ENCODE measurements at places on chromosomes 4 and X.

GRCh38 chrX:113269203-113269602 lies 428.6 kb upstream of the AMOT start:
- no peak for DNase-seq

GRCh38 chr4:125389713-125390112 lies 75.0 kb downstream of the FAT4 start:
- DNase-seq = no peak

DNA sequence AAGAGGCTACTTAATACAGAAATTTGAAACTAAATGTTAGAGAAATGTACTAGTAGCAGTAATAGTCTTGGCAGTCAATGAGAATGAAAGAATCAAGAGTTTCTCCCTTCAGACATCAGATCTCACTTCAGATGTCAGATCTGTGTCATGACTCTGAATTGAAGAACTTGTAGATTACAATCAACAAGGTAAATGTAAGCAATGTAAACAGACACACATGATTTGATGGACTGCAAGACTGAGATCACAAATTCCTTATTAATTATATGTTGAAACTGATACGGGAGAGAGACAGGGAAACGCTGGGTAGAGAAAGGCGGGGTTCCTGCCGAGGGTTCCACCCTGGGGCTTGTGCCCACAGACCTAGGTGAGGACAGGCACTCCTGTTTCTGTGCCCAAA lies 65.5 kb upstream of the HHIP start:
- no peak for DNase-seq

DNA sequence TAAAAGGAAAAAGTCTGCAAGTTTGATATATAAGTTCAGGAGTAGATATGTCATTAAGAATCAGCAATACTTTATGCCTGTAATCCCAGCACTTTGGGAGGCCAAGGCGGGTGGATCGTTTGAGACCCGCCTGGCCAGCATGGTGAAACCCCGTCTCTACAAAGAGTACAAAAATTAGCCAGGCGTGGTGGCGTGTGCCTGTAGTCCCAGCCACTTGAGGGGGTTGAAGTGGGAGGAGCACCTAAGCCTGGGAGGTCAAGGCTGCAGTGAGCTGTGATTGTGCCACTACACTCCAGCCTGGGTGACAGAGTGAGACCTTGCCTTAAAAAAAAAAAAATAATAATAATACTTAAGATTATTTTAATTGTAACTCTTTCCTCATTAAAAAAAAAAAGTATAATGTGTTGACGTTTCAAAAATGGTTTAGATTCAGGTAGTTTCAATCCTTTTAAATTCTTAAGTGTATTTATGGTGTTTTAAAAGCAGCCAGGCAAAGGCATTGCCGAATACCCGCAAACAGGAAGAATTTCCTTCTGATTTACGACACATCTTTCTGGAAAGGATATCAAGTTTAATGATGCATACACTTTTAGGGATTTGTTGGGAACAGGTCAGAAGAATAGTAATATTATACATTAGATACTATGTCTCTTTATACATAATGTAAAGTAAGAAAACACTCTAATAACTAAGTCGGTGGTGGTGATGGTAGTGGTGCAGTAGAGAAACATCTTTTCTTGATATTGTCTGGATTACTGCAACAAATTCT lies 80.9 kb downstream of the KDM6A start:
- no peak for DNase-seq

DNA sequence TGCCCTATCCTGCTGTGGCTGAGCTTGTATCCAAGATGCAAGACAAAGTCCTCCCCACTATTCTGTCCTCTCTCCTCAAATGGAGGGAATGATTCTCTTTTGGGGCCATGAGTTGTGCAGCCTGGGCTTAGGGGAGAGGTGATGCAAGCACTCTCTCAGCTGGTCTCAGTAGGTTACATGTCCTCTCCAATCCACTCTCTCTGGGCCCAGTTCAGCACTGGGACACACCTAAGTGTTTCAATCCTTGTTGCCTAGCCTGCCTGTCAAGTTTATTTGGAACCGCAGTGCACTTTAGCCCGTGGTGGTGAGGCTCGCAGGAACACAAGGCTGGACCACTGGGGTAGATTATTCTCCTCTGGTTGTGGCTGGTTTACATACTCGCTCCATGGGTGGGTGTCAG lies 23.8 kb upstream of the TMPRSS11D start:
- no peak for DNase-seq

GRCh38 chr4:186201535-186202230 lies 10.3 kb downstream of the CYP4V2 start:
- DNase-seq = peak; percentile 66

DNA sequence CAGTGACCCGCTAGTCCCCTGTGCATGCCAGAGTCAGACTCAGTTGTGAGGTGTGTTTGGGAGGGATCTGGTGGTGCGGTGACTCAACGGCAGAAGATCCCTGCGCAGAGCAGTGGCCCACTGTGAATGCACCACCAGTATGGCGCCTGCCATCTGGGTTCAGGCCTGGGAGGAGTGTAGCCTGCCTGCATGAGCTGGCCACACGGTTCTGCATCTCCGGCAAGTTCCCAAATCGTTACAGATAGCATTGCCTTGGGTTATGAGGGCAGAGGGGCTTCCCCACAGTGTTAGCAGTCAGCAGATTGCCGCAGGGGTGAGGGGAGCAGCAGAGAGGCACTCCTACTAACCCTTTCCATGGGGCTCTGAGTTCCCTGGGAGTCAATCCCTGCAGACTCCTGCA lies 629.6 kb downstream of the TLL1 start:
- no peak for DNase-seq

- no peak for DNase-seq
Observed at GRCh38 chr4:60500810-60501209, 699.3 kb upstream of the ADGRL3 start.

DNA sequence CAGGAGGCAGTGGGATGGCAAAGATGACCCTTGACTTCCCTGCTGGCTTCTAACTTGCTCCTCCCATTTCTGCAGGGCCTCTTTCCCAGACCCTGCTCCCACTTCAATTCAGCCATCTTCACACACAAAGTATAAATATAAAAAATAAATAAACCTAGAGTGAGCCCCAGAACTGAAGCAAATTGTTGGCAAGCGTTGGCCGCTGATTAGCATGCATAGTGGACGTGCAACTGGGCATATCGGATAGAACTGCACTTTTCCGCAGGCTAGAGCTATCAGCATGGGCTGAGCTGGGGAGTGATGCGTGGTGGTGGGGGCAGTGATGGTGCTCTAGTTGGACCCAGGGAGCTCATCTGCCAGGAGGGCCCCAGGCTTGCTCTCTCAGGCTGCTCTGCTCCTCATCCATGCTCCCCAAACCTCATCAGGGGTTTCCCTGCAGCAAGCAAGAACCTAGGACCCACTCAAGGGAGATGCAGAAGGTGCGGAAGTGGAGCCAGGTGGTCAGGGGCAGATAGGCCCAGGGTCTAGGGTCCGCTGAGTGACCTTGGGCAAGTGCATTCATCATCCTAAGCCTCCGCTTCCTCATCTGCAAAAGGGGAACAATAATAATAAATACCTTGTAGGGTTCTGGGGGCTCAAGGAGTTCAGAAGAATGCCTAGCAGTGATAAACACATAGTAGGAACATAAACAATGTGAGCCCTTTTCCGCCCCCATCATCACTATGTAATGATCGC lies 146.8 kb upstream of the PJA1 start:
- peak; percentile 15 for DNase-seq

GRCh38 chr4:110614173-110614963 lies 8.5 kb downstream of the PITX2 start:
- DNase-seq = no peak

DNA sequence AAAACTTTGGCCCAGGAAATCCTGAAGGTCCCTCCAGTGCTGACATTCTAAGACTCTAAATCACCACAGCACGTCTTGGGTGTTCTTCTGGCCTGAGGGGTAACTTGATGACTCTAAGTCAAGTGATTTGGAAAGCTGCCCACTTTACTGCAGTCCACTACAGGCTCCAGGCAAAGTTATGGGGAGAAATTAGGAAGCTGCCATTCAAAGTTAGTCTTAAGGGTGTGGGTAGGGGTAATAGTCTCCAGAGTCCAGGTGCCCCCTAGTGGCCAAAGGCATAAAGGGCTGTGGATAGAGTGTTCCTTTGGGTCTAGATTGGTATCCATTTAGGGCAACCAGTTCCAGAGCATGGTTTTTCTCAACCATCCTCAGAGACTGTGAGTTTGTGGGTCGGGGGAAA lies 38.7 kb upstream of the SLC16A2 start:
- peak; percentile 75 for DNase-seq

DNA sequence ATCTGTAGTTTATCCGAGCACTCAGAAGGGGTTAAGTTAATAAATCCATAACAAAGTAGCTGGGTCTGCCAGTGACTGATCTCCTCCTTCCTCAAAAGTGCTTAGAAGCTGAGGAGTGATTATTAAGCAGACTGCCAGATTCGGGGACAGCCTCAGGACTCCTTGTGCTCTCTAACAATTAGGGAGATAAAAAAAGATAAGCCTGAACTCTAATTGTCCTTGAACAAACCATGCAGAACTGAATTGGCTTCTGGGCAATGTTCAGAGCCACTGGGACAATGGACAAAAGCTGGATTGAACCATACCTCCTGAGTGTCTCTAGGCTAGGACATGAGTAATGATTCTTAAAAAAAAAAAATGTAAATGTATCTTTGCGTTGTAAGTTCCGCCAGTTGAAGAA lies 22.7 kb upstream of the GRPR start:
- DNase-seq = no peak

DNA sequence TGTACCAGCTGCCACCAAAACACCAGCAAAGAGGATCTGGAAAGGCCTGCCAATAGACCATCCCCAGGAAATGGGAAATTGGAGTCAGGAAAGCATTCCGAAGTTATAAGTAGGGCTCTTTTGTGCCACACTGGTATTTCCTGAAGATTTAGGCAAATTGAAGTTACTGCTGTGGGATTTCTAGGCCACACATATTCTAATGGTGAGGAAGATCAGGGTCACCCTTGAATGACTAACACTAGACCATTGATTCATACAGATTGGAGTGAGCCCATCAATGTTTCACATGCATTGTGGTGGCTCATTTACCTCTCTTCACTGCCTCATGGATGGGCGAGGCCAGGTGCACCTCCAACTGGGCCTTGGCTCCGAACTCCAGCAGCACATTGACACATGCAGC lies 22.6 kb downstream of the ASB11 start:
- no peak for DNase-seq

DNA sequence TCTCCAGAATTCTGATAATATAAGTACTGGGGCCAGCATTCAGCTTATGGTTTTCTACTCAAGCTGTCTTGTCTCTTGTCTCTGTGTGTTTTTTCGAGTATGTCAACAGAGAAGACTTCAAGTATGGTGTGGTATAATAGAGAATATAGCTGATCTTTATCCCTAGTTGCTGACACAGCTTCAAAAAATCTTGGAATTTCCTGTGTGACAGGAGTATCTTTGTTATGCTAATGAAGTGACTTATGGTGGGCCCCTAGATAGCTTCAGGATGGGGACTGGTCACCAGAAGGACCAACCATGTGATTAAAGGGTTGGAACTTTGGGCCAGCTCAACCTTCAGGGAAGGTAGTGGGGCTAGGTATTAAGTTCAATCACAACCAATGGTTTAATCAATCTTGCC lies 2.9 kb downstream of the GPRASP3 start:
- no peak for DNase-seq

DNA sequence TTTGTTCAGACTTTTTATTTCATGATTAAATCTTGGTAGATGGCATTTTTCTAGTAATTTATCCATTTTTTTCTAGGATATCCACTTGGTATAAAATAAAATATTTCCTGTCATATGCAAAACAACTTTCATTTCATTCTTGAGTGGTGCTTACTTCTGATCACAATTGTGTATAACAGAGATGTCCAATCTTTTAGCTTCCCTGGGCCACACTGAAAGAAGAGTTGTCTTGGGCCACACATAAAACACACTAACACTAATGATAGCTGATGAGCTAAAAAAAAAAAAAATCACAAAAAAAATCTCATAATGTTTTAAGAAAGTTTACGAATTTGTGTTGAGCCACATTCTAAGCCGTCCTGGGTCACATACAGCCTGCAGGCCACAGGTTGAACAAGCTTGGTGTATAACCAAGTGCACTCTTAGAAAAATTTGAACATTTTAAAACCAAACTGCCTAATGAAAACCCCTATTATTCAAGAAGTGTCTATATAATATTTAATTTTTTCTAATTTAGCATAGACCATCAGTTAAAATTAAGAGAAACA lies 41.3 kb upstream of the SPP1 start:
- no peak for DNase-seq

DNA sequence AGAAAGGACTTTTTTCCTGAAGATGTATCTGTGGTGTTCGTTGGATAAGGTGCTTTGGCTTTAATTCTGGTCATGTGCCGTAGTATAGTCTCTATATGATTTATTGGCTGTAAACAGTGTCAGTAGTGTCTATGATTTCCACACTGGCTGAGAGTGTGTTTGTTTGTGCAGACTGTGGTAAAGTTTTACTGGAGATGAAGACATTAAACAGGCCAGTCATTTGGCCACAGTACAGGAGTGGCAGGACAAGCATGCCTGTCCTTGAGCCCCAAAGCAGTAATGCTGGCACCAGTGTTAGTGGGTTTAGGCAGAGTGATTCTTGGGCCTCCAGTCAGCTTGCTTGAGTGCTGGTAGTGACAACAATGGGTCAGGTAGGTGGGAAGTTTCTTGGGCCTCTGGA lies 1023.9 kb upstream of the GRID2 start:
- DNase-seq = no peak

GRCh38 chr4:142838778-142839177 lies 7.3 kb downstream of the INPP4B start:
- no peak for DNase-seq

DNA sequence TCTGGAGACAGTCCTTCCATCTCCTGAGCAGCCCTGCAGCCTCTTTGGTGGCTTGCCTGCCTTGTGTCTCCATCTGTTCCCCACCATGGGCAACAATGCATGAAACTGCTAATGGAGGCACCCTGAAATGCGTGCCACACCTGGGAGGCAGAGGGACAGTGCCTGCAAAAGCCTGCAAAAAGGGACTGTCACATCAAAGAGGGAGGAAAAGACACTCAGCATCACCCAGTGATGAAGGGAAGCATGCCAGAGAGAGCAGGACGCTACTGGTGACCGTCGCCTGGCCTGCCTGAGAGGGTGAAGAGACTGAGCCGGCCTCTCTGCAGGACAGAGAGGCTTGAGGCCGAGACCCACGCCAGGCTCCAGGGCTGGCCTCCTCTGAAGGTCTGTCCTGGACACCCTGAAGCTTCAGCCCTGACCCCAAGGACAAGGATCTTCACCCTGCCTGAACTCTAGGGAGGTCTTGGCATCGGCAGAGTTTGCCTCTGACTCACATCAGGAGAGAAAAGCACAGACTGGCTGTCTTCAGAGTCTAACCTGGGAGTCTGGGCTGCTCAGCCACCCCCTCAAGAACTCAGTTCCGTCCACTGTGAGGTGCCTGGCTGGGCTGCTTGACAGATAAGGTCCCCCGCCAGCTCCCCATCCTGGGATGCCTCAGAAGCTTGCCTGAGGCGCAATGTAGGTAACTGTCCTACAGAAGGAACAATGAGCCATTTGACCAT lies 8.1 kb downstream of the ACSL1 start:
- DNase-seq = no peak
